A375 (cell line): ENCODE measurements at places on chromosomes 1 and 21. TPM values are rescaled to one million over a fixed set of nuclear protein-coding genes. Genes with fewer than 3 reads are reported as not detected.

OR2T1 gene
- not detected in 2 replicates for total RNA-seq

TSPAN1 gene
- total RNA-seq: 1.3 TPM in 1 of 2 replicates, not detected in the other

DDR2 gene
- total RNA-seq: 93.6 and 102 TPM in 2 replicates

SYTL1 gene
- total RNA-seq: 3.1 and 4.5 TPM in 2 replicates

RIPPLY3 gene
- total RNA-seq: not detected in 2 replicates

SLC6A9 gene
- 15.0 and 17.3 TPM in 2 replicates for total RNA-seq

KCNH1 gene
- 2.0 and 2.8 TPM in 2 replicates for total RNA-seq

BGLAP gene
- total RNA-seq: 2.2 and 5.1 TPM in 2 replicates

FCRLB gene
- total RNA-seq: 8.3 and 8.6 TPM in 2 replicates

S100A3 gene
- total RNA-seq: 13.9 and 14.8 TPM in 2 replicates
